GM12891 (cell line): ENCODE measurements at places on chromosomes 7 and 10.

DNA sequence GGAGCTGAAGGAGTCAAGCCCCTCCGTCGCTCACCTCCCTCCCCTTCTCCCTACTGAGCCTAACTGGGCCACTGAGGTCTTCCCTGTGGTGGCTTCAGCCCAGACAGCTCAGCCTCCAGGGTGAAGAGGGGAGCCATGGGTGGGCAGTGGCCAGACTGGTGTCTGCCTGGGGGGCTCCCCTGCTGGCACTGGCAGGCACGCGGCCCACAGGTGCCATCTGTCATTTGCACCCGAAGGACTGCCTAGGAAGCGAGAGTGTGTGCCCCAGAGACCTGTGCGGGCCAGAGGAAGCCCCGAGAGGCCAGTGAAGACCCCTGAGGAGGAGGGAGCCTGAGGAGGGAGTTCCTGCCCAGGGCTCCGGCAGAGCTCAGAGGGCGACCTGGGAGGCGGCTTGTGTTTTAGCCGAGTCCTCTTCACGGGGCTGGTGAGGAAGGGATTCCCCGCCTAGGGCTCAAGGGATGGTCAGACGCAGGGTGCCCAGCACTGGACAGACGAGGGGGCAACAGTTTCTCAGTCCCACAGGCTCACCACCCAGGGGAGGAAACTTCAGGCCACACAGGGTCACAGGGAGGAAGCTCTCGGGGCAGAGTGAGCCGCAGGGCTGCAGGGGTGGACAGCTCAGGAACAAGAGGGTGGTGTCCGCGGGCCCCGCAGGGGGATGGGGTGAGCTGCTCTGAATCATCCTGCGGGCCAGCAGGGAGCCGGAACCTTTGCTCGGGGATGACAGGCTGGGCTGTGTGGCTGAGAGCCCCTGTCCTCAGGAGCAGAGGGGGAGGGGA lies 76.2 kb upstream of the PPP2R2D start:
- no peak for DNase-seq

- DNase-seq, result no peak
Observed at GRCh38 chr10:113825791-113826190, 28.1 kb downstream of the DCLRE1A start.

- no peak for DNase-seq
Observed at GRCh38 chr10:9868499-9868898, 1149.2 kb upstream of the CELF2 start.

GRCh38 chr10:4847561-4848355 lies 21.8 kb downstream of the AKR1E2 start:
- no peak for DNase-seq

DNA sequence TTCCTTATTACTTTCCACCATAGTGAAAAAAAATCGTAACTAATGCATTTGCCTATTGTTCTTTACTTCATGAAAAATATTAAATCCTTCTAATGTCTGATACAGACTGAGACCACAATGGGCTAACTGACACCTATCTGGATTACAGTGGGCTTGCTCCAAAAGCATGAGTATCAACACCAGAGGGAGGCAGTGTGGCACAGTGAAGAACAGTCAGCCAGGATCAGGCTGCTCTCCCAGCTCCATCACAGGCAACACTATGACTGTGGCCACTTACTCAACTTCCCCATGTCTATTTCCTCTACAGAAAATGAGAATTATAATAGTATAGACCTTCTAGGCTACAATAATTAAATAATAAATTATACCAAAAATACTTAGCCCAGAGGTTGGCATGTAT lies 97.2 kb downstream of the SLC25A13 start:
- DNase-seq, result no peak

GRCh38 chr7:106283831-106284713 lies 711 bp downstream of the NAMPT start:
- no peak for DNase-seq

GRCh38 chr10:91700788-91701444 lies 68.0 kb upstream of the PPP1R3C start:
- no peak for DNase-seq

- no peak for DNase-seq
Observed at GRCh38 chr7:44922351-44922694, 37.0 kb upstream of the PURB start.

- DNase-seq, result no peak
Observed at GRCh38 chr7:105173586-105173985, 159.6 kb downstream of the KMT2E start.

DNA sequence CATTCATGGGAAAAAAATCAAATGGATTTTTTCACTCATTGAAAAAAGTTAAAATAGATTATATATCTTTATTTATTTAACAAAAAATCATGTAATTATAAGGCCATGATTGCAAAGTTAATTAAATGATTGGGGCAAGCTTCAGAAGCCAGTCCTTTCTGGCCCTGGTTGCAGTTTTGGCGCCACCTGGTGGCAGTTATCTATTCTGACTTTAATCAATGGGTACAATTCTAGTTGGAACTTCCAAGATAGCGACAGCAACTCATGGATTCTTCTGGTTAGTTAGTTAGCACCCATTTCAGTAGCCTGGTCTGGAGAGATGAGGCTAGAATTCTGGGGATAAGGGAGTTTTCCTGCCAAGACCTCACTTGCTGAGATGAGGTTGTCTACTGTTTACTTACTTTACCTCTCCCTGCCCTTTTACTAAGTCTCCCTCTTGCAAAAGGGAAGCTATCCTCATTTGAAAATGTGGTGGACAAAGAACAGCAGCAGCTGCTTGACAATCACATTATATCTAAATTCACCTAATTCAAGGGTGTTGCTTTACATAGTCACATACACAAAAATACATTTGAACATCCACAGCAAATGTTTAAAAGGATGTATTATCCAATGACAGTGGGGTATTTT lies 42.3 kb downstream of the NOC3L start:
- peak; percentile 20 for DNase-seq

DNA sequence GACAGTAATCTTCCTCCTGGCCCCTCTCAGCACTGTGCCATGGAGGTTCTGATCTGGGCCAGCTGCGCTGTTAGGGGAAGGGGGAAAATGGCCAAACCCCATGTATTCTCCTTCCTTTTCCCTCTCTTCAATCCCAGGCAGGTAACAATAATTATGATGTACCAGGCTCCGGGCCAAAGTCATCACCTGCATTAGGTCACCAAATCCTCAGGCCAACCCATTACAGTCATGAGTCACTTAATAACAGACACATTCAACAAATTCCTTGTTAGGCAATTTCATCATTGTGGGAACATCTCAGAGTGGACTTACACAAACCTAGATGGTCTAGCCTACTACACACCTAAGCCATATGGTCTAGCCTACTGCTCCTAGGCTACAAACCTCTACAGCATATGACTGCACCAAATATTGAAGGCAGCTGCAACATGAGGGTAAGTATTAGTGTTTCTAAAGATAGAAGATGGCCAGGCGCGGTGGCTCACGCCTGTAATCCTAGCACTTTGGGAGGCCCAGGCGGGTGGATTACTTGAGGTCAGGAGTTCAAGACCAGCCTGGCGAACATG lies 2.2 kb upstream of the HSPB1 start:
- DNase-seq, result no peak

DNA sequence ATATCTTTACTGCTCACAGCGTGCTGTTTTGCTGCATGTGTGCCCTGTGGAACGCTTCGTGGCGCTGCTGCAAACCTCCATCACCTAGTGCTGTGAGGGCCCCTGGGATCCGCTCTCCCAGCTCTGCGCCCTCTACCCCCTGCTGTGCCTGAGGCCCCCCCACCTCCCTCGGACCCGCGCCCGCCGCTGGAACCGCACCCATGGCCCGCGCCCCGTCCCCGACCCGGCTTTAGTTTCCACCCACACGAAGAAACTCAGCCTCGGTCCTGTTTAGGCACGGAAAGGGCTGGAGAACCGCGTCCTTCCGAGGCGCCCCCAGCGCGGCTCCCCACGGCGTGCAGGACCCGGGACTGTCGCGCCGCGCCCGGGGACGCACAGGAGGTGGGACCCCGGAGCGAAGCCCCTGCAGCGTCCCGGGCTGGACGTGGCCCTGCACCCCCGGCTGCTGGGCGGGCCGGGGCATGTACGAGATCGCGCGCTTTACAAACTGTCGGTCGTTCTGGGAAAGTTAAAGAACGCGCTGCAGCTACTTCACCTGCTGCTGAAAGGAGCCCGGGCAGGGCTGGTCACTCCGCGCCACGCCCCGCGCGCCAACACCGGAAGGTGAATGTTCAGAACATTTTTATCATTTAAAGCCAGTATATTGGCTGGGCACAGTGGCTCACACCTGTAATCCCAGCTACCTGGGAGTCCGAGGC lies 54.3 kb downstream of the BMS1 start:
- DNase-seq, result no peak

DNA sequence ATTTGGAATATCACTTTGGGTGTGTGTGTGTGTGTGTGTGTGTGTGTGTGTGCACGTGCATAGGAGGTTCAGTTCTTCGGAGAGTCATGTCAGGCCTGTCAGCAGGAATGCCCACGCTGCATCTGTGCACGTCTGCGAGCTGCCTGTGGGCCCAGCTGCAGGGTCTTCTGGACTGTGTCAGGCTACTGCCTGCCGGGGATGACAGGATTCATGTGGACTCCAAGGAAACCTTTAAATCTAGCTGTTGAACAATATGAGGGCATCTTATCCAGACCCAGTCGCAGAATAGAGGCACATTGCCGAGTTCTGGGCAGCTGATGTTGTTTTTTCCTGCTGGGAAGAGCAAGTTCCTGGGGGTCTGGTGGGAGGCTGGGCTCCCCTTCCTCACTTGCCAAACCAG lies 19.0 kb downstream of the AQP1 start:
- no peak for DNase-seq
